ENCODE measurements at places on chromosomes 2 and 18. TPM values are rescaled to one million over a fixed set of nuclear protein-coding genes. Genes with fewer than 3 reads are reported as not detected.

The ZNF521 gene
- 11.6 TPM for total RNA-seq

The PRKAG3 gene
- not detected for total RNA-seq

The SIX3 gene
- not detected for total RNA-seq

The MTA3 gene
- total RNA-seq: 72.8 TPM

The DSG4 gene
- not detected for total RNA-seq

The POTEJ gene
- not detected for total RNA-seq

The RAX gene
- total RNA-seq: not detected

The IL36B gene
- total RNA-seq: not detected

The ALKAL2 gene
- total RNA-seq: 1.9 TPM

The CRYBA2 gene
- not detected for total RNA-seq

The CD8B gene
- 3.5 TPM for total RNA-seq

The UGT1A4 gene
- total RNA-seq: 23.2 TPM

The SH3RF3 gene
- total RNA-seq: 8.0 TPM

The SCYGR4 gene
- total RNA-seq: not detected

The KCNG2 gene
- total RNA-seq: not detected

The SH2D6 gene
- 0.75 TPM for total RNA-seq

The GPR39 gene
- total RNA-seq: 13.2 TPM

The SLC5A7 gene
- 3.7 TPM for total RNA-seq

The SLC9A2 gene
- total RNA-seq: 21.1 TPM

The LAMA1 gene
- 2.7 TPM for total RNA-seq

The NCKAP5 gene
- total RNA-seq: 7.3 TPM

The TTR gene
- total RNA-seq: 0.55 TPM

The ORMDL1 gene
- total RNA-seq: 64.1 TPM

The TRAPPC12 gene
- 173 TPM for total RNA-seq

The FBXO48 gene
- 0.96 TPM for total RNA-seq

The DNER gene
- 0.34 TPM for total RNA-seq

The CASP10 gene
- total RNA-seq: 16.6 TPM

The POU3F3 gene
- not detected for total RNA-seq

The ERFE gene
- total RNA-seq: 1.8 TPM

The HOXD11 gene
- total RNA-seq: 1.2 TPM

The HADHB gene
- 151 TPM for total RNA-seq

The SERPINB4 gene
- total RNA-seq: not detected

The TMEM127 gene
- 52.6 TPM for total RNA-seq

The MYO5B gene
- total RNA-seq: 46.2 TPM

The PDE1A gene
- 9.7 TPM for total RNA-seq

The ZC3H15 gene
- 64.6 TPM for total RNA-seq

The RGPD3 gene
- total RNA-seq: 0.10 TPM

The TLK1 gene
- total RNA-seq: 69.6 TPM

The GPBAR1 gene
- total RNA-seq: 1.5 TPM

The RGPD5 gene
- total RNA-seq: 68.3 TPM

The RGPD4 gene
- 0.08 TPM for total RNA-seq

The BOD1L2 gene
- not detected for total RNA-seq

The ST6GAL2 gene
- 1.4 TPM for total RNA-seq

The IL1RL2 gene
- 5.2 TPM for total RNA-seq

The MALL gene
- total RNA-seq: 31.6 TPM

The EN1 gene
- not detected for total RNA-seq

The ITGA4 gene
- total RNA-seq: 7.4 TPM

The MRPL53 gene
- 71.8 TPM for total RNA-seq

The CDK15 gene
- total RNA-seq: 2.3 TPM

The MC5R gene
- not detected for total RNA-seq

The FNDC4 gene
- 3.7 TPM for total RNA-seq

The TMEM247 gene
- total RNA-seq: not detected

The PCARE gene
- not detected for total RNA-seq

The ZEB2 gene
- 92.4 TPM for total RNA-seq

The TCF23 gene
- total RNA-seq: 0.42 TPM

The DAPL1 gene
- total RNA-seq: 13.0 TPM
